CD4-positive, alpha-beta T cell (primary cell): ENCODE measurements at places on chromosomes 2 and 18. TPM values are rescaled to one million over a fixed set of nuclear protein-coding genes. Genes with fewer than 3 reads are reported as not detected.
A peak's percentile ranks its signal among the peaks of the same experiment; 100 is the strongest.

RUFY4 gene
- 0.85 TPM for total RNA-seq

C2orf15 gene
- 2.8 TPM for total RNA-seq

LOXL3 gene
- not detected for total RNA-seq

SCN9A gene
- 0.17 TPM for total RNA-seq

SP5 gene
- not detected for total RNA-seq

ZCCHC2 gene
- total RNA-seq, result 85.0 TPM

GRCh38 chr2:132690664-132691303 lies 20.8 kb upstream of the LYPD1 start:
- no peaks in the 10 kb centered on the region for H3K27me3 ChIP-seq
- no peaks in the 10 kb centered on the region for H3K4me1 ChIP-seq
- no peak for DNase-seq
- H3K27ac ChIP-seq, result no peak overlapping the region
- no peak overlapping the region for H3K4me3 ChIP-seq

DNA sequence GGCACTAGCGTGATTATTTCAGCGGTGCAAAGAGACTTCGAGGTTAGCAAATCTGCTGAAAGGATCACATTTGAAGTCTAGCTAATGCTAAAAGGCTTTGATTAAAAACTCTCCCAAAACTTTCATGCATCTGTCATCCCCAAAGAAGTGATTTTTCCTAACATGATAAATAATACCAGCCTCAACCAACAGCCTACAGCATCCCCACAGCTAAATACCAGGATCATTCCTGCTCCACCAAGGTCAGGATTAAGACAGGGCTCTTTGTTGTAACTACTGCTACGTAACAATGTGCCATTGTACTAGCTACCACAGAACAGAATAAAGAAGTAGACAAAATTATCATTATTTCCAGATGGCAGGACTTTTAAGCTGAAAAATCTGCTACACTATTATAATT lies 1.6 kb downstream of the OR6B3 start:
- no peaks in the 10 kb centered on the region for H3K4me1 ChIP-seq
- no peak overlapping the region for H3K4me3 ChIP-seq
- H3K27me3 ChIP-seq, result peaks cover 31% of the 10 kb centered on the region
- no peak overlapping the region for H3K27ac ChIP-seq
- no peaks in the 10 kb centered on the region for H3K36me3 ChIP-seq

DNA sequence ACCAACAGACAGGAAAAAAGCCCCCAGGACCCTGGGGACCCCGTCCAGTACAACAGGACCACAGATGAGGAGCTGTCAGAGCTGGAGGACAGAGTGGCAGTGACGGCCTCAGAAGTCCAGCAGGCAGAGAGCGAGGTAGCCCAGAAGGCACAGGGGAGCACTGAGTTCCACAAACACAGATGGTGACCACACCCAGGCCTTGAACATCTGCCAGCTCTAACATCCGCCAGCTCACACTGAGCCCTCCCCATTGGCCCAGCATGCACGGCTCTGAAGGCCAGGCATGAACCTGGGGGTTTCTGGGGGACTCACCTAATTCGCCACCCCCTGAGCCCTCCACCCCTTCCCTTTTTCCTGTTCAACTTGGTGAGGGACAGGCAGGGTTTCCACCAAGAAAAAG lies 25.6 kb upstream of the PRLH start:
- H3K27me3 ChIP-seq, result no peaks in the 10 kb centered on the region
- no peaks in the 10 kb centered on the region for H3K4me1 ChIP-seq
- no peaks in the 10 kb centered on the region for H3K36me3 ChIP-seq

DNA sequence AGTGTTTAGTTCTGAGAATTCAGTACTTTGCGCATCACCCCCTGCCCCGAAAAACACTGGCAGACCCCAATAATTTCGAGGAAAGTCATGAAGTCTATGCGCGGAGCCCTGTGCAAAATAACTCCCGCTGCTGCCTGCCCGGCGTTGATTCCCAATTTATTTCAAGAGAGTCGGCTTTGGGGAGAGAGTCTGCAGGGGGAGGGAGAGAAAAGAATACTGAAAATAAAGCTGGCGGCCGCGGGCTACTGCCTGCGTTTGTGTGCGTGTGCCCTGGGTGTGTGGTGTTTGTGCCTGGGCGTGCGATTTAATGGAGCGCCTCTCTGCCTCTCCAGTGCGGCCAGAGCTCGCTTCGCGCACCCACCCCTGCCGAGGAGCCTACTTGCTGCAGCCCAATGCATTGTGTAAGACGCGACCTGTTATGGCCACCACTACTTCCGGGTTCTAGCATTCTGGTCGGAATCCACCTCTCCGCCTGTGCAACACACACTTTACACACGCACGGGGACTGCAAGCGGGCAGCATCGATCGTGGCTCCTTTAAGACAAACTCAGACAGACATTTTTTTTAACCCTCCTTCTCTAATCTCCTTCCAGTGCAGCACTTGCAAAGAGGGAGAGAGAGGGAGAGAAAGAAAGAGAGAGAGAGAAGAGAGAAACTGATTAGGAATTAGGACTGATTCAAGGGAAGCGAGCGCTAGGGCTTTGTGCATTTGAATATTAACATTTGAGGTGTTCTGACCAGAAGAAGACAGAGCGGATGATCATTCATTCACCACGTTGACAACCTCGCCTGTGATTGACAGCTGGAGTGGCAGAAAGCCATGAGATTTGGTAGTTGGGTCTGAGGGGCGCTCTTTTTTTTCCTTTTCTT lies at the start of gene MEIS1:
Gene MEIS1 (plus strand): TSS at position 447 of the 870 bp plus-strand sequence. CDS start 732 bp downstream, outside the sequence.
- H3K36me3 ChIP-seq, result no peaks in the 10 kb centered on the region
- H3K4me3 ChIP-seq, result peak within 1 kb of the TSS; percentile 30
- no peak within 1 kb of the TSS for H3K27ac ChIP-seq
- peaks cover 93% of the 10 kb centered on the region for H3K27me3 ChIP-seq

- H3K27ac ChIP-seq, result no peak overlapping the region
- H3K27me3 ChIP-seq, result no peaks in the 10 kb centered on the region
- H3K4me3 ChIP-seq, result no peak overlapping the region
- H3K4me1 ChIP-seq, result no peaks in the 10 kb centered on the region
These were observed 926.8 kb upstream of the SLC39A10 start for GRCh38 chr2:194730266-194730665.

- no peak overlapping the region for H3K27ac ChIP-seq
- no peaks in the 10 kb centered on the region for H3K4me1 ChIP-seq
- no peaks in the 10 kb centered on the region for H3K36me3 ChIP-seq
These were observed 1.6 kb upstream of the CROCC2 start for GRCh38 chr2:240904216-240905175.

DNA sequence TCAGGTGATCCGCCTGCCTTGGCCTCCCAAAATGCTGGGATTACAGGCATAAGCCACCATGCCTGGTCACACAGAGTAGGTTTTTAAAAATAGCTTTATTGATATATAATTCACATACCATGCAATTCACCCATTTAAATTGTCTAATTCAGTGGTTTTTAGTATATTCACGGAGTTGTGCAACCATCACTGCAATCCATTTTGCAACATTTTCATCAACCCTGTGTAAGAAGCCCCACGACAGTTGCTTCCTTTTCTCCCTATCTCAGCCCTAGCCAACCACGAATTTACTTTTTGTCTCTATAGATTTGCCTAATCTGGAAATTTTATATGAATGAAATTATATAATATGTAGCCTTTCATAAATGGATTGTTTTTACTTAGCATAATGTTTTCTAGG lies 266.4 kb downstream of the NAPG start:
- no peaks in the 10 kb centered on the region for H3K36me3 ChIP-seq
- H3K4me1 ChIP-seq, result peaks cover 2% of the 10 kb centered on the region

- no peaks in the 10 kb centered on the region for H3K36me3 ChIP-seq
- no peaks in the 10 kb centered on the region for H3K27me3 ChIP-seq
- H3K4me1 ChIP-seq, result peaks cover 25% of the 10 kb centered on the region
- H3K4me3 ChIP-seq, result no peak overlapping the region
These were observed 152.2 kb downstream of the SMAD7 start for GRCh38 chr18:48798334-48799245.

GRCh38 chr2:143974262-143974661 lies 545.7 kb downstream of the ZEB2 start:
- DNase-seq, result no peak
- H3K27me3 ChIP-seq, result no peaks in the 10 kb centered on the region
- no peak overlapping the region for H3K4me3 ChIP-seq
- no peaks in the 10 kb centered on the region for H3K36me3 ChIP-seq
- no peaks in the 10 kb centered on the region for H3K4me1 ChIP-seq

DNA sequence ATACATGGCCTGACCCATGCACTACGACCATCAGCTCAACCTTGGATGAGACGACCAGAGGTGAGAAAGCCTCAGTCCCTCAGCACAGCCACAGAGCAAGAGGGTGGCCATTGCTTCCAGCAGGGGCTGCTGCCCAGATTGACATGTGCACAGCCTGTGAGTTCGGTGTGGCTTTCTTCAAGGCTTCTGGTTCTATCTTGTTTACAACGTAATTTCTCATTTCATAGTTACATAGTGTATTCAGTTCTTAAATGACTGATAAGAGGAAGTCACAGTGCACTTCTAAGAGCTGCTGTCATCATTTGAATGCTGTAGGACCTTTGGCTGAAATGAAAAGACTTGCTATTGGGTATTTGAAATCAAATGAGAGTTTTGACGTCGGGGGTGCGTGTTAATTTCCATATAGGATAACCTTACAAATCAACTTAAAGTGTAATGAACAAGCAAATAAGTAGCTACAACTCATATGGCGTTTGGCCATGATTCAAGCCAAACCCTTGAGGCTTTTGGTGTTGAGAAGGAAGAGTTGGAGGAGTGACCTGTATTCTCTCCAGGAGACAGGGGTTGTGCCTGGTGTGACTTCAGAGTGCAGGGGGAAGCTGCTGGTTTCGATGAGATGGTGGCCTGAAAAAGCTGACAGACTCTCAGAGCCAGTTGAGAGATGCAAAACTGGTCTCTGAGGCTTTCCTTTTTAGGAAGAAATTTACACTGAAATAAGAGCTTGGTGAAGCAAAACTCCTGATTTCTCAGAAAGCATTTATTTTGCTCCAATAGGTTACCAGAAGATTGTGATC lies 51.0 kb downstream of the TSHZ1 start:
- no peak overlapping the region for H3K27ac ChIP-seq
- H3K4me3 ChIP-seq, result no peak overlapping the region
- DNase-seq, result no peak
- H3K27me3 ChIP-seq, result no peaks in the 10 kb centered on the region

DNA sequence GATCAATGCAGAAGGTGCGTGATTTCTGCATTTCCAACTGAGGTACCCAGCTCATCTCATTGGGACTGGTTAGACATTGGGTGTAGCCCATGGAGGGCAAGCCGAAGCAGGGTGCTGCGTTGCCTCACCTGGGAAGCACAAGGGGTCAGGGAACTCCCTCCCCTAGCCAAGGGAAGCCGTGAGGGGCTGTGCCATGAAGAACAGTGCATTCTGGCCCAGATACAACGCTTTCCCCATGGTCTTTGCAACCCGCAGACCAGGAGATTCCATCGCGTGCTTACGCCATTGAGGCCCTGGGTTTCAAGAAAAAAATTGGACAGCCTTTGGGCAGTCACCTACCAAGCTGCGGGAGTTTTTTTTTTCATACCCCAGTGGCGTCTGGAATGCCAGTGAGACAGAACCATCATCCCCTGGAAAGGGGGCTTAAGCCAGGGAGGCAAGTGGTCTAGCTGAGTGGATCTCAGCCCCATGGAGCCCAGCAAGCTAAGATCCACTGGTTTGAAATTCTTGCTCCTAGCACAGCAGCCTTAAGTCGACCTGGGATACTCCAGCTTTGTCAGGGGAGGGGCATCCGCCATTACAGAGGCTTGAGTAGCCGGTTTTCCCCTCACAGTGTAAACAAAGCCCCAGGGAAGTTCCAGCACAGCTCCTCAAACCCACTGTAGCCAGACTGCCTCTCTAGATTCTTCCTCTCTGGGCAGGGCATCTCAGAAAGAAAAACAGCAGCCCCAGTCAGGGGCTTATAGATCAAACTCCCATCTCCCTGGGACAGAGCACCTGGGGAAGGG lies 21.7 kb downstream of the TFPI start:
- H3K4me1 ChIP-seq, result no peaks in the 10 kb centered on the region
- no peaks in the 10 kb centered on the region for H3K27me3 ChIP-seq
- no peaks in the 10 kb centered on the region for H3K36me3 ChIP-seq
- no peak for DNase-seq
- no peak overlapping the region for H3K27ac ChIP-seq
- H3K4me3 ChIP-seq, result no peak overlapping the region

GRCh38 chr18:50737127-50737526 lies 82.7 kb downstream of the MRO start:
- no peak for DNase-seq
- H3K4me3 ChIP-seq, result no peak overlapping the region
- no peaks in the 10 kb centered on the region for H3K27me3 ChIP-seq
- H3K36me3 ChIP-seq, result no peaks in the 10 kb centered on the region
- no peaks in the 10 kb centered on the region for H3K4me1 ChIP-seq
- no peak overlapping the region for H3K27ac ChIP-seq

DNA sequence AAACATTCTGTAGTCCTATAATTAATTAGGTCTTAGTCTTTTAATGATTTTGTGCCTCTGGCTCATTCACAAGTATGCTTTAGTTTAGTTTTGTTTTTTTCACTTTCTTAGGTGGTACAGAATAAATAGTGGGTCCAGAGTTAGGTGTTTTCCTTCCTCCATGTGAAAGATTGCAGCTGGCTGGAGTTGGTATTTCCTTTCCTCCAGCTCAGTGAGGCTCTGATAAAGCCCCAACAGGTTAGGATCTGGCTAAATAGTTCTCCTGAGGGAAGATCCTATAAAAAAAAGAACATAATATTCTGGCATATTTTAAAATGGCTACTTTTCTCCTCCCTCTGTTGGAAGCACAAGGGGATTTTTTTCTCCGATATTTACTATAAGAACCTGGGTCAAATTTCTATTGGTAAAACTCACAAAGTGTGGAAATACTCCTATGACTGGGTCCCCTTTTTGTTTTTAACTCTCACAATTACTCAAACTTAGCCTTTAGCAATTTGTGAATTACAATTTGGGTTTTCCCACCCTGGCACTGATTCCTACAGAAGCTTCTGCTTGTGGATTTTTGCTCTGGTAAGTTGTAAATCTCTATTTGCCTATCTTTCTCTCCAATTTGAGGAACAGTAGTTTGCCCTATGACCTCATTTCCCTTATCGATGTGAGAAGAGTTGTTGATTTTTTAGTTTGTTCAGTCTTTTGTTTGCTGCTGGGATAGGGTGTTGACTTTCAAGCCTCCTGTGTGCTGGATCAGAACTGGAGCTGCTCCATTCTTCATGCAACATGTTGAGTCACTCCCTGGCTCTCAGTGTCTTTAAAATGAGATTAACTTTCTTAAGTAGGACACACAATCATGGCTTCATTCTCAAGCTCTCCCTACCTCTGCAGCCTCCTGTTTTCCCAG lies 500.9 kb downstream of the RNF144A start:
- no peaks in the 10 kb centered on the region for H3K36me3 ChIP-seq
- H3K27ac ChIP-seq, result no peak overlapping the region
- no peaks in the 10 kb centered on the region for H3K27me3 ChIP-seq
- DNase-seq, result no peak
- H3K4me1 ChIP-seq, result no peaks in the 10 kb centered on the region
